ENCODE measurements at places on chromosomes 12 and 14.
A peak's percentile ranks its signal among the peaks of the same experiment; 100 is the strongest.

GRCh38 chr12:113862590-113863454 lies 103.3 kb downstream of the RBM19 start:
- peak; percentile 21 for DNase-seq

GRCh38 chr12:124385219-124385969 lies 90.5 kb downstream of the RFLNA start:
- DNase-seq = no peak

GRCh38 chr14:92421751-92422150 lies 91.8 kb upstream of the RIN3 start:
- DNase-seq = no peak

DNA sequence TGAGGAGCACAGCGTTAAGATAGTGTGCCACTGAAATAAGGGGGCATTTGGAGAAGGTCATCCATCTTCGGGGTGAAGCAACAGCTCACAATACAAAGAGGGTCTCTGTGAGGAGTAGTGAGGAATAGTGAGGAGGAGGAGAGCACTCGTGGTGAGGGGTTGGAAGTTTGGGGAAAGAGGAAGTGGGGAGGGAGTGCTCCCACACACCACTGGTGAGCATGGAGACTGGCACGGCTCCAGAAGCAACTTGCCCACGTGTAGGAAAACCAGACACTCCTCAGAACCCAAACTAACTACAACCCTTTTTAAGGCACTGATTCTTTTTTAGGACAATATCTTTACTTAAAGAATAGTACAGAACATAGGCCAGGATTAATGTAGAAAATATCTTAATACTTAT lies 48.9 kb downstream of the GALNT8 start:
- DNase-seq = no peak

DNA sequence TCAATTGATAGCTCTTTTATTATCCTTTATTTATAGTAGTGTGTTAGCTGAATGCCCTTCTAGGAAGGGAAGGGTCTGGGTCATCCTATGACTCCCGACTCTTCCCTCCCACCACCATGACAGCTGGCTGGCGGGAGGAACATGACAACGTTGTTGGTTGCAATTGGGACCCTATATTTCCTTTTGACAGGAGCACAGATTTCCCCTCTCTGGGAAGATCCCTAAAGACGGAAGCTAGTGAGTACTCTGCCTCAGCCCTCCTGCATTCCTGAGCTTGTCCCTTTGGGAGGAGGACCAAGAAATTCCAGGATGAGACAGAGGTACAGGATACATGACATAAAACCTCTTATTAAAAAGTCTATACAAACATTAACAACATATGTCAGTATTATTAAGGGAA lies 485.4 kb downstream of the NAV3 start:
- DNase-seq = no peak

DNA sequence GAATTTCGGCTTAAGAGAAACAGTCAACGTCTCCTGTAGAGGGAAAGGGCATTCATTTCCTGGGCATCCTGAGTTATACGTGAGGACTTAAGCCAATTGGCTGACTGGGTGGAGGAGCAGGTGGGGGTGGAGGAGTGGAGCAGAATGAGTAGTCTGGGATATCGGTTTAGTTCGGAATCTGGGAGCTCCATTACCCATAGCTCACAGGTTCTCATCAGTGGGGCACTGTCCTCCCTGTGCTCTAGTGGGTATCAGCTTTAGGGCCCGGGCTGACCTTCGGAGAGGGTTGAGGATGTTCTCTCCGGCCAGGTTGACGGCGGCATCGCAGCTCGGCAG lies 704 bp downstream of the SDR39U1 start:
- no peak for DNase-seq

DNA sequence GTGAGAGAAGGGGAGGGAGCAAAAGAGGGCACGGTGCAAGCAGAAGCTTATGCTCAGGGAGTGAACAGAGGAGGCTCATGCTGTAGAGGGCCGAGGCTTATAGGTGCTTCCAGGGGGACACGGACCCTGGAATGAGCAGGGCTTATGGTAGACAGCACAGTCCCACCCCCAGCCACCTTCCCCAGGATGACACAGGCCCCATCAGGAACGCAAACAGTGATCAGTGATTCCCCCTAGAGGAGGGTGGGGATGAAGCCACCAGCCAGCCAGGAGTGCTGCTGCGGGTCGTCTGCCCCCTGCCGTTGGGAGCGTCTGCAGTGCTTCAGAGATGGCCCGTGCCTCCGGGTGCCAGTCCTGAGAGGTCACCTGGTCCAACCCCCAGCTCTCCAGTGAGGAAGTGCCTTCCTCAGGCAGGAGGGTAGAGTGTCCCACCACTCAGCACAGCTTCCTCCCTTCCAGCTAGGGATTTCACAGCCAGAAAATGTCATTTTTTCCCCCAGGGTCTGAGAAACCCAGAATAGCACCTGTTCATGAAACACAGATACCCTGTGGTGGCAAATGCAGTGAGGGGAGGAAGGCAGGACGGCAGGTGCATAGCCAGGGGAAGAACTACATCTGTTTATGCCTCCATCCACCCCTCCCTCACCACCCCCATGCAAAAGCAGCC lies 60.7 kb downstream of the SLC6A12 start:
- DNase-seq = peak; percentile 40

GRCh38 chr14:21880918-21881317 lies 207.3 kb upstream of the OR4E1 start:
- DNase-seq = no peak

- DNase-seq = no peak
Measured at GRCh38 chr14:22977684-22978486, 4.5 kb downstream of the AJUBA start.

GRCh38 chr14:67485501-67486095 lies 2.9 kb downstream of the TMEM229B start:
- no peak for DNase-seq

DNA sequence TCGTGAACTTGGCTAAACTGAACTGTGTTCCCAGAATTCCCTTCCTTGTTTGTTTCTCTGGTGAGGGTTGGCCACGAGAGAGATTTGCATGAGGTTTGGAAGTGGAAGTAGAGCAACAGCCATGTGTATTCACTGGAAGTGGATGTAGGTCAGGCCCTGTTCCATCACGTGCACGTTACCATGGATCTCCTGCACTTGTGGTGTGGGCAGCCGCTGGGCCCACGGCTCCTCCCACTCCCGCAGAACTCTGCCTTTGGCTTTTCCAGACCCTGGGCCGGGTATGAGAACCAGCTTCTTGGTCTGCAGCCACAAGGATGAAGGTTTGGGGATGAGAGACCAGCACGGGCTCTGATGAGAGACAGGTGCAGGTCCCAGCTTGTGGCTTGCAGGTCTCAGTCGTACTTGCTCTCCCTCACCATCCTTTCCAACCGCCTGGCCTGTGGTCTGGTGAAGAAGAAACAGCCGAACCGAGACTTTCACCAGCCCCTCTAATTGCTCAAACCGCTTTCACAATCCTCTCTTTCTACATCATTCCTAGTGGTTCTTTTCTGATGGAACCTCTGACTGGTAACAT lies 94.9 kb downstream of the DUSP16 start:
- DNase-seq = no peak

GRCh38 chr12:106033161-106033675 lies 105.5 kb downstream of the NUAK1 start:
- no peak for DNase-seq

DNA sequence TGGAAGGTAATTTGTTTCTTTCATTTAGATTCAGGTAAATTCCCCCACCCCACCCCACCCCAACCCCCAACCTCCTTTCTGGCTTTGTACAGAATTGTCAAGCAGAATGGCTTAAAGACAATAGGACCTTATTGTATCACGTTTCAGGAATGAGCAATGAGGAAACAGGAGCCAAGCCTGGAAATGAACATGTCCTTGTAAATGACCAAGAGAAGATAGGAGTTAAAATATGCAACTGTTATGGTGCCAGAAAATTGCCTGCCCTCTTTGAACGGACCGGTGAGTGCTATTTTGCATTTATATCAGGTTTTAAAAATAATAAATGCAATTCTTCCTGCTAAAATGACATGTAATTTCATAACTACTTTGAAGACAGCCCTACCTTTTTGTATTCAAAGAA lies 141.6 kb upstream of the PELI2 start:
- no peak for DNase-seq

GRCh38 chr12:57124261-57124877 lies 3.9 kb upstream of the LRP1 start:
- peak; percentile 70 for DNase-seq

DNA sequence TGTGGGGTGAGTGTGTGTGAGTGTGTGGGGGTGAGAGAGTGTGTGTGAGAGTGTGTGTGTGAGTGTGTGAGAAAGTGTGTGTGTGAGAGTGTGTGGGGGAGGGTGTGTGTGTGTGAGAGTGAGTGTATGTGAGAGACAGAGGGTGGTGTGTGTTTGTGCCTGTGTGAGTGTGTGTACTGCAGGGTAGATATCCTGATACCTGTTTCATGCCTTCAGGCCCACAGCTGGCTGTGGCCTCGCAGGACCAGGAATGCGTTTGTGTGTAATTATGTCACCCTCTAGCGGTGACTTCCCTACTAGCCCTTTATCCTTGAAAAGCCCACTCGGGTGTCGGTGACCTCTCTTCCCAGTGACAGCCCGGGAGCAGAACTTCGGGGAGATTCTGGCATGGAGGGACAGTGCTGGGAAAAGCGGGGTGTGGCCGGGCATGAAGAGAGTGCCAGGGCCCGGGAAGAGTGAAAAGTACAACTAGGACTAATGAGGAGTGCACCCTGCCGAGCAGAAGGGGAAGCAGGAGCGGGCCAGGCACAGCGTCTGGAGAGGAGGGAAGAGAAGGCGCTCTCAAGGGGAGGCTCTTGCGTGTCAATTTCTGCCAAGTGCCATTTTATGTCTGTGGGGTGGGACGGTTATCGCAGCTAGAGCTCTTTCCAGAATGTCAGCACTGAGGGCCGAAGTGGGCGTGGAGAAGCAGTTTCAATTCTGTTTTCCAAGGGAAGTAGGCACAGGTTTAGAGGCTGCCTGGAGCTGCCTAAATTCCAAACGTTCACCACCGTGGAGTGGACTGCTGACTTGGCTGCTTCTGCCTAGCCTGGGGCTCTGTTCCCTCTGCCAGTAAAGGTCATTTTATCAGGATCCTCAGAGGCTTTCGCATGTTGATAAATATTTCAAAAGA lies 11.0 kb upstream of the FBXL14 start:
- DNase-seq = peak; percentile 70

All from kidney capillary endothelial cell (primary cell).